ENCODE measurements at places on chromosomes 6 and 20.

DNA sequence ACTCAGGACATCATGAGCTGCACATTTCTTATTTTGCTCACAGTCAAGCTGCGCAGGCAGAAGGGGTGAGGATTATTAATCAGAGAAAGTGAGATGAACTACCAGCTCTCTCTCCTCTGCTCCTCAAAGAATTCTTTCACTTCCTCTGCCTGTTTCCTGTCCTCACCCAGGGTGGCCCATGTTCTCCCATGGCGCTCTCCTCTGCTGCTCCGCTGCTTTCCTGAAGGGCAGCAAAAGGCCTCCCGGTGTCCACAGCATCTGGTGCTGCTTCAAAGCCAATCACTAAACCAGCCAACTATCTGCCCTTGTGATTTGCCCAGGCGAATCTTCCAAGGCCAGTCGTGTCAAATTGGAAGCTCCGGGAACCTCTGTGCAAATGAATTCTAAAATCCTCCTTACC lies 324.2 kb downstream of the TPBG start:
- DNase-seq = no peak

GRCh38 chr6:135018941-135019340 lies 35.7 kb downstream of the HBS1L start:
- DNase-seq = no peak

GRCh38 chr20:24584538-24585356 lies 115.3 kb downstream of the SYNDIG1 start:
- DNase-seq = no peak

GRCh38 chr6:146357578-146358430 lies 185.8 kb upstream of the RAB32 start:
- no peak for DNase-seq

DNA sequence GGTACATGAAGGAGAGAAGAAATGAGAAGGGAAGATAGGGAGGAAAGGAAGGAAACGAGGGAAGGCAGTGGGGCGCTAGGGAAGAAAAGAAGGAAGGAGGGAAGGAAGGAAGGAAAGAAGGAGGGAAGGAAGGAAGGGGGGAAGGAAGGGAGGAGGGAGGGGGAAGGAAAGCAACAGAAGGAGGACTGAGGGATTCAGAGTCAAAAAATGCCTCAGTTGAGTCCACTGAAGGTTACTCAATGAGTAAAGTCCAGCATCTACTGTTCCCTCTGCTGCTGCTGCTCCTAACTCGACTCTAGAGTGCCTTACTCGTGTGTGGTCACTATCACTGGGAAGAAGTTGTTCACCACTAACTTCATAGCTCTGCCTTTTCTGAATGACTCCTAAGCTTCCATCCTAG lies 33.8 kb downstream of the PHACTR1 start:
- no peak for DNase-seq

GRCh38 chr6:80725156-80725930 lies 618.9 kb downstream of the BCKDHB start:
- no peak for DNase-seq

DNA sequence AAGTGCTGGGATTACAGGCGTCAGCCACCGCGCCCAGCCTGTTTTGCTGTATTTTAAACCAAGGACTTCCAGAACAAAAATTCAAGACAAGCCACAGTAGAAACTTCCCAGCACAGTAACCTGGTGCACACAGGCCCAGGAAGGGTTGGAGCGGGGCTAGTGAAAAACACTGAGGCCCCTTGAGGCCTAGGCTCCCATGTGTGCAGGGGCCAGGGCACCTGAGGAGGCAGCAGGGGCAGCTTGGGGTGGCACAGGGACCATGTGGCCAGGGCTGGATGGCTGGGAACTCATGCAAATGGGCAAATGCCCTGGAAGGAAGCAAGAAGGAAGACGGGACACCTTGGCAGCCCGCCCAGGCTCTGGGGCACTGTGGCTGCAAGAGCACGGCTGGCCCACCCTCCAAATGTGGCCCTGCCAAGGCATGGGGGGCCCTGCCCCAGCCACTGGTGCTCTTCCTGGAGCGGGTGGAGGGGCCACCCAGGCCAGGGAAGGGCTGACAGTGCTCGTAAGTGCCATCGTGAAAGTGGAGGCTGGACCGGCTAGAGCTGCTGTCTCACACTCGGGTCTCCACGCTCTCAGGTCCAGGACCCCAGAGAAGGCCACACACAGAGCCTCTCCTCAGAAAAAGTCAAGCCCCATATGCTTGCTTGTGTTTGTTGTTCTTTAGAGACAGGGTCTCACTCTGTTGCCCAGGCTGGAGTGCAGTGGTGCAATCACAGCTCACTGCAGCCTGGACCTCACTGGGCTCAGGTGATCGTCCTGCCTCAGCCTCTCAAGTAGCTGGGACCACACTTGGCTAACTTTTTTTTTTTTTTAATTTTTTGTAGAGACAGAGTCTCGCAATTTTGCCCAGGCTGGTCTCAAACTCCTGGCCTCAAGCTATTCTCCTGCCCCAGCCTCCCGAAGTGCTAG lies 10.3 kb downstream of the SLC2A4RG start:
- DNase-seq = no peak
